ENCODE measurements at places on chromosomes 13 and 19.

GRCh38 chr13:38819596-38819995, 132.7 kb downstream of the FREM2 start:
- H3K27ac ChIP-seq: no peak overlapping the region
- no peak for DNase-seq
- no peaks in the 10 kb centered on the region for H3K4me1 ChIP-seq
- no peak overlapping the region for H3K4me3 ChIP-seq

- peaks cover 2% of the 10 kb centered on the region for H3K4me1 ChIP-seq
- H3K27me3 ChIP-seq: no peaks in the 10 kb centered on the region
- peaks cover 67% of the 10 kb centered on the region for H3K36me3 ChIP-seq
- no peak overlapping the region for H3K27ac ChIP-seq
- DNase-seq: no peak
- no peak overlapping the region for H3K4me3 ChIP-seq
Measured at GRCh38 chr19:16561382-16561781, 10.8 kb downstream of the SLC35E1 start.

DNA sequence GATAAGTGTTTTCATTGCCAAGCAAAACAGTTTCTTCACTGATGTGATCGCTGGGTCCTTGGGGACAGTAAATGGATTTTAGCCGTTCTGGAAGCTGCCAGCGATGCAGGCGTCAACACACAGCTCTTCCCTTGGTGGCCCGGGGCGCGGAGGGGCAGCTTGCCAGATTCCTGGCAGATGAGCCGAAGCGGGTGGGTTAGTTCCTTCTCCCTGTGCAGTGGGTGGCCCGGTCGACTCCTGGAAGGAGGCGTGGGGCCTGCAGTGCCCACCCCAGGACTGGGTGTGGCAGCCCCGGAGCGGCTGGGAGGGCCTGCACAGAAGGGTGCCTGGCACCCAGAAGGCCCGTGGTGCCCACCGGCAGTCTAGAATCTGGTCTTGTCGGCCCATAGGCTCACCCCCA, 69.0 kb downstream of the KDM4B start:
- H3K4me3 ChIP-seq: no peak overlapping the region
- H3K36me3 ChIP-seq: peaks cover 47% of the 10 kb centered on the region
- peak overlapping the region; percentile 78 for H3K27ac ChIP-seq
- peaks cover 49% of the 10 kb centered on the region for H3K4me1 ChIP-seq

DNA sequence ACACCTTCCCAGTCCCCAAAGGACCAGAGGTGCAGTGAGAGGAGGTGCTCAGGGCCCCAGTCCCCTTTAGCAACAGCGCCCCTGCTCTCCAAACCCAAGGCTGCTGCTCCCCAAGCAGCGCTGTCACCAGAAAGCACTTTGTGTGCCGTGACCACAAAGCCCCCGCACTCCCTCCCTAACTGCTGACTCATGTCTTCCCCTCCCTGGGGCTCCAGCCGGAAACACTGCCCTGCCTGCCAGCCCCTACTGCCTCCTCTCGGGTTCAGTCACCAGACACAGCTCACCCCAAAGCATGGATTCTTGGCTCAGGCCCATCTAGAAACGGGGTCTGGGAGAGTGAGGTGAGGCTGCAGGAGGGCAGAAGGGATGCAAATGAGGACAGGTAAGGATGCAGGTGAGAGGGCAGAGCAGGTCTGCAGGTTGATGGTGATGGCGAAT, 4.9 kb upstream of the TNFSF14 start:
- H3K27me3 ChIP-seq: peaks cover 3% of the 10 kb centered on the region
- H3K27ac ChIP-seq: no peak overlapping the region
- DNase-seq: peak; percentile 43
- peaks cover 11% of the 10 kb centered on the region for H3K4me1 ChIP-seq
- peaks cover 30% of the 10 kb centered on the region for H3K36me3 ChIP-seq

GRCh38 chr19:37957176-37957575, 50.2 kb downstream of the SIPA1L3 start:
- H3K27ac ChIP-seq: no peak overlapping the region
- H3K36me3 ChIP-seq: no peaks in the 10 kb centered on the region
- no peaks in the 10 kb centered on the region for H3K27me3 ChIP-seq

- H3K4me1 ChIP-seq: no peaks in the 10 kb centered on the region
- no peak for DNase-seq
- no peaks in the 10 kb centered on the region for H3K36me3 ChIP-seq
- H3K27me3 ChIP-seq: no peaks in the 10 kb centered on the region
- H3K4me3 ChIP-seq: no peak overlapping the region
Measured at GRCh38 chr13:112161521-112162301, 94.8 kb downstream of the SOX1 start.

- no peak overlapping the region for H3K27ac ChIP-seq
- H3K36me3 ChIP-seq: peaks cover 3% of the 10 kb centered on the region
- DNase-seq: no peak
- H3K4me3 ChIP-seq: no peak overlapping the region
Measured at GRCh38 chr13:42153199-42154113, 105.0 kb downstream of the DGKH start.

DNA sequence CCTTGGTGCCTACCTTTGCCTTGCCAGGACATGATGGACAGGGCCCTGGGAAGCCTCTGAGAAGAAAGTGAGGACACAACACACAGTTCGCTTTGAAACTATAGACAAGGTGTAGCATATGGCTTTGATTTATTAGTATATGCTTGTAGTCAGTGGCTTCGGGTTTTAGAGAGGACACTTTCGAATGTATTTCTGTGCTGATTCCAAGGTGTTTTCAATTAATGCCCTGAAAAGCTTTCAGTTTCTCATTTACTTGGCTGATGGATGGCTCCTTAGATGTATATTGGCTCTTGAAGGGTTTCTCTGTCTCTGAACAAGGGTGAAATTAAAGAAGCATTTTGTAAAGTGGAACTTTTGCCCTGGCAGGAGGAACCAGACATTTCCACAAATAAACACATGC, 106.9 kb downstream of the POSTN start:
- H3K4me1 ChIP-seq: no peaks in the 10 kb centered on the region
- no peaks in the 10 kb centered on the region for H3K27me3 ChIP-seq
- DNase-seq: no peak

- H3K27me3 ChIP-seq: no peaks in the 10 kb centered on the region
- H3K36me3 ChIP-seq: no peaks in the 10 kb centered on the region
- no peak overlapping the region for H3K27ac ChIP-seq
Measured at GRCh38 chr13:58474581-58474980, 843.0 kb downstream of the PCDH17 start.

DNA sequence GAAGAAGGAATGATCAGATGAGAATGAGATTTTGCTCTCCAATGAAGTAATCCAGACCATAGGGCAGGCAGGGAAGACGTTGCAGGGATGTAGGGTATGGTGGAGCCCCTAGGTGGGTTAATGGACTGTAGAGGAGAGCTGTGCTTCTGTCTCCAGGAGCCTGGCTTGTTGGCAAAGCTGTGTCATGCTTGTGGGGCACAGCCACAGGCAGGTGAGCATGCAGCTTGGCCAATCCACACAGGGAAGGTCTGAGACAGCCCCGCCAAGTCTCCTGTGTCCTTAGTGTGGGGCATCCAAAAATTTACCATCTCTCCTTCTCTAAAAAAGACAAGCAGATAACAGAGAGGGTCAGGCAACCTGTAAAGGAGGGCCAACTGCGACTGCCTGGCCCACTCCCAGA, 71.4 kb upstream of the FLT1 start:
- H3K27ac ChIP-seq: no peak overlapping the region
- peaks cover 2% of the 10 kb centered on the region for H3K4me1 ChIP-seq
- no peak overlapping the region for H3K4me3 ChIP-seq
- H3K36me3 ChIP-seq: no peaks in the 10 kb centered on the region
- DNase-seq: no peak

DNA sequence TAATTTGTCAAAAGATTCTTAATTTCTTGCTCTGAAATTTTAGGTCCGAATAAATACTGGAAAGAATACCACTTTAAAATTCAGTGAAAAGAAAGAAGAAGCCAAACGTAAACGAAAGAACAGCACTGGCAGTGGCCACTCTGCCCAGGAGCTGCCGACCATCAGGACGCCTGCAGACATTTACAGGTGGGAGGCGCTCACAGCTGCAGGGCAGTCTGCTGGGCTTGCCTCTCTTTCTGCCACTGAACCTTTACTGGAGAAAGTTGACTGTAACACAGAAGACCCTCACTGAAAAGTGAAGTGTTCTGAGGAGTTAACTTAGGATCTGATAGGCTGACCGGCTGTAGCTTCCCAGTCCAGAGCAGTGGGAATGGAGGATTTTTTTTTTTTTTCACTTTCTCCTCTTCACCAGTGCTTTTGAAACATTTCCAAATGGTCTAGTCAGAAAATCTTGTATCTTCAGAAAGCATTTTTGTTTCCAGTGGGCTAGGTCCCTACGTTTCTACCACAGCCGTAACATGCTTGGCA, 69.1 kb downstream of the URI1 start:
- H3K27me3 ChIP-seq: no peaks in the 10 kb centered on the region
- peaks cover 1% of the 10 kb centered on the region for H3K4me1 ChIP-seq

GRCh38 chr19:18634612-18635297, 2.1 kb upstream of the KLHL26 start:
- peaks cover 4% of the 10 kb centered on the region for H3K27me3 ChIP-seq
- no peaks in the 10 kb centered on the region for H3K36me3 ChIP-seq
- peaks cover 17% of the 10 kb centered on the region for H3K4me1 ChIP-seq
- H3K27ac ChIP-seq: no peak overlapping the region
- H3K4me3 ChIP-seq: no peak overlapping the region
- no peak for DNase-seq

DNA sequence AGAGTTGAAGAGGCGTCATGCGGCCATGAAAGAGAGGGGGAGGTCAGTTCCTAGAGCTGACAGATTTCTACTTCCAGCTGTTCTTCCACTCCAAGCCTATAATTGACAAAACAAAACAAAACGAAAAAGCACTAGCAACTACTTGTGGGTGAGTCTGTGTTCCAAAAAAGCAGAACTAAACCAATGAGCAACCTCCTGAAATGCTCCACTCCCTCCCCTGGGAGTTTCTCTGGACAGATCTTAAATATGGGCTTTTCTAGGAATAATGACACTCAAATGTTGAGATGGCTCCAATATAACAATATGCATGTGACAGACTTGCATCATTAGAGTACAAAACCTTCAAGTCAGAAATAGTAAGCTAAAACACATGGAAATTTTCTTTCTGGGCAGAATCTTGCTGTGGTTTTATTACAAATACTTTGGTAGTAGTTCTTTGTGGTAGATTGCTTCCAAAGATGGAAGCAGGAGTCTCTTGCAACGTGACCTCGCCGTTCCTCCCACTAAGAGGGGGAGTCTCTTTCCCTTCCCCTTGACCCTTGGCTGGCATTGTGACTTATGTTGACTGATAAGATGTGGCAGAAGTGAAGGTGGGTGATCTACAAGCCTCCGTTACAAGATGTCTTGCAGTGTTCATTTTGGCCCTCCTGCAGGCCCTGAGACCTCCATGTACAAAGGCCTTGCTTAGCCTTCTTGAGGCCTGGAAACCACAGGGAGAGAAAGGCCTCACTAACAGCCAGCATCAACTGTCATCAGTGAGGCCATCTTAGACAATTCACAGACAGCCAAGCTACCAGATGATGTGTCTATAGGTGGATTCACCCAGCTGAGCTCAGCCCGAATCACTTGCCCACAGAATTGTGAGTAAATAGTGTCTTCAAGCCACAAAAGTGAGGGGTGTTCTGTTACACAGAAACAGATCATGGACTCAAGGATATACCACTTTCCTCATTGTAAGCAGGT, 173.1 kb upstream of the RFC3 start:
- peaks cover 9% of the 10 kb centered on the region for H3K4me1 ChIP-seq
- no peaks in the 10 kb centered on the region for H3K36me3 ChIP-seq
- DNase-seq: no peak
- H3K4me3 ChIP-seq: peak overlapping the region; percentile 56
- no peaks in the 10 kb centered on the region for H3K27me3 ChIP-seq

GRCh38 chr19:45779231-45780145, 2.8 kb downstream of the DMPK start:
- H3K27ac ChIP-seq: no peak overlapping the region
- H3K27me3 ChIP-seq: no peaks in the 10 kb centered on the region
- peaks cover 51% of the 10 kb centered on the region for H3K36me3 ChIP-seq
- peak overlapping the region; percentile 37 for H3K4me3 ChIP-seq
- DNase-seq: peak; percentile 68

- H3K4me3 ChIP-seq: no peak overlapping the region
- DNase-seq: no peak
- peaks cover 30% of the 10 kb centered on the region for H3K27me3 ChIP-seq
- no peak overlapping the region for H3K27ac ChIP-seq
- no peaks in the 10 kb centered on the region for H3K36me3 ChIP-seq
Measured at GRCh38 chr13:29484236-29484635, 111.3 kb downstream of the SLC7A1 start.

GRCh38 chr19:38413416-38413815, 10.5 kb downstream of the FAM98C start:
- no peak overlapping the region for H3K4me3 ChIP-seq
- peaks cover 19% of the 10 kb centered on the region for H3K27me3 ChIP-seq
- H3K27ac ChIP-seq: no peak overlapping the region
- DNase-seq: no peak
- H3K4me1 ChIP-seq: peaks cover 12% of the 10 kb centered on the region

- no peak for DNase-seq
- no peak overlapping the region for H3K4me3 ChIP-seq
- H3K27me3 ChIP-seq: no peaks in the 10 kb centered on the region
Measured at GRCh38 chr19:43318203-43318602, 35.3 kb upstream of the CD177 start.

DNA sequence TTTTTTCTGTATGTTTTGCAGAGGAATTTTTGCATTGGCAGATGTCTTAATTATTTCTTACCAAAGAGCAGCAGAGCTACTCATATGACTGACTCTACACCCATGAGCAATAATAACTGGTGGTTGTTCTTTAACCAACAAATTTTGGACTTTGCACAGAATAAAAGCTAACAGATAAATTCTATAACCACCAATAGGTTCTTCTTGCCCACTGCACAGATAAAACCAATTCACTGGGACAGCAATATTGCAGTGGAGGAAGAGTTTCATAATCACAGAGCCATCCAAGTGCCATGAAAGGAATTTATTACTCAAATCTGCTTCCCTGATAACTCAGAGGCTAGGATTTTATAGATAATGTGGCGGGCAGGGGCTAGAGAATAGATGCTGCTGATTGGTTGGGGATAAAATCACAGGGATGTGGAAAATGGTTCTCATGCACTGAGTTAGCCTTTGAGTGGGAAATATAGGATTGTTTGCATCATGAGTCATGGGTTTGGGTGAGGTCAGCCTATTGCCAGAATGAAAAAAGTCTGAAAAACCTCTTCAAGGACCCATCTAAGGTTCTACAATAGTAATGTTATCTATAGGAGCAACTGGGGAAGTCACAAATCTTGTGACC, 104.3 kb upstream of the PCDH17 start:
- H3K36me3 ChIP-seq: no peaks in the 10 kb centered on the region
- no peak overlapping the region for H3K27ac ChIP-seq
- H3K4me3 ChIP-seq: no peak overlapping the region
- no peak for DNase-seq
- H3K27me3 ChIP-seq: no peaks in the 10 kb centered on the region

- no peaks in the 10 kb centered on the region for H3K36me3 ChIP-seq
- peaks cover 3% of the 10 kb centered on the region for H3K4me1 ChIP-seq
- H3K27me3 ChIP-seq: no peaks in the 10 kb centered on the region
- DNase-seq: peak; percentile 83
Measured at GRCh38 chr13:100128373-100128772, 39.5 kb downstream of the PCCA start.

Measured in mesenchymal stem cell (in vitro differentiated cells and primary cell).